NCI-H2029 (cell line): ENCODE measurements at places on chromosomes 2 and 18.

GRCh38 chr2:232879618-232880494 lies 9.8 kb downstream of the SNORC start:
- no peak for DNase-seq

GRCh38 chr2:20674974-20675679 lies 8.2 kb downstream of the GDF7 start:
- DNase-seq: no peak

DNA sequence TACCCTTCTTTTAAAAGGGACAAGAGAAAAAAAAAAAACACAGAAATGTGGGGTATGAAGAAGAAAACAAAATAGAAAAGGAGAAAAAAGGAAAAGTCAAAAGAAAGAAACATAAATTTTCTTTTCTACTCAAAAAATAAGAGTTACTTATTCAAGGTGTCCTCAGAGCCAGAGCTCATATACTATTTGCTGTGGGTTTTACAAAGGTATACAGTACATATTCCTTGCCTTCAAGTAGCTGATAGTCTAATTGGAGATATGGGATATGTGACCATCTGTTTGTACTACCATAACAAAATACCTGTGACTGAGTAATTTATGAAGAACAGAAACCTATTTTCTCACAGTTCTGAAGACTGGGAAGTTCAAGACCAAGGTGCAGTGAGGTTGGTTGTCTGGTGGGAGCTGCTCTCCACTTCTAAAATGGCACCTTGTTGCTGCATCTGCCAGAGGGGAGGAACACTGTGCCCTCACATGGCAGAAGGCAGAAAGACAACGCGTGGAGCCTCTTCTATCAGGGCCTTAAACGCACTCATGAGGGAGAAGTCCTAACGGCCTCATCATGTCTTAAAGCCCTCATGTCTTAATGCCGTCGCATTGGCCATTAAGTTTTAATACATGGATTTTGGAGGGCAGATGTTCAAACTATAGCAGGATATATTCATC lies 33.9 kb downstream of the NBAS start:
- no peak for DNase-seq

GRCh38 chr2:20673686-20674308 lies 6.9 kb downstream of the GDF7 start:
- DNase-seq: no peak

DNA sequence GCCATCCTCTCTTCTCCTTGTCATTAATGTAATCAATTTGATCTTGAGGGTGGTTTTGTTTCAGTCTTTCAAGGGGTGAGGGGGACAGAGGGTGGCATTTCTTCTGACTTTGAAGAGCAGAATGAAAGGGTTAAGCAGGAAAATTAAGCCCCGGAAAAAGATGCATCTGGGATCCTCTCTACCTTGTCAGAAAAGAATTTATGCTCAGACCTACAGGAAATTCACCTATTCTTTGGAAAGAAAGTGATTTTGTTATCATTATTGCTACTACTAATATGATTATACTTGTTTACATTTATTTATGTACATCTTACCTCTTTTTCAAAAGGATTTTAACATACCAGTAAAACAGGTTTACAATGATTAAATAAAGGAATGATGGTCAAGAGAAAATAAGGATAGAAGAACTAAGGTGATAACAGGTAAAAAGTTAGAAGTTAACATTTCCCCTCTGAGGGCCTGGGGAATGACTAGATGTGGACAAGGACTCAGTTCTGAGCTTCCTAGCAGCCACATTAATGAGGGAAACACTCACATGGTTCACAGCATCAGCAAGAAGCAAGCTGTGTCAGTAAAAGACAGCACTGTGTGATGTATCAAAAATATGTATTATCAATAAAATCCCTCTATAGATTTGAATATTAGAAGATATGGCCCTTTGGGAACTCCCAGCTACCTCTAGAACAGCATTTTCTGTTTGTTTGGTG lies 151.4 kb downstream of the MYCN start:
- no peak for DNase-seq

GRCh38 chr2:198702796-198703195 lies 754.9 kb downstream of the SATB2 start:
- no peak for DNase-seq

DNA sequence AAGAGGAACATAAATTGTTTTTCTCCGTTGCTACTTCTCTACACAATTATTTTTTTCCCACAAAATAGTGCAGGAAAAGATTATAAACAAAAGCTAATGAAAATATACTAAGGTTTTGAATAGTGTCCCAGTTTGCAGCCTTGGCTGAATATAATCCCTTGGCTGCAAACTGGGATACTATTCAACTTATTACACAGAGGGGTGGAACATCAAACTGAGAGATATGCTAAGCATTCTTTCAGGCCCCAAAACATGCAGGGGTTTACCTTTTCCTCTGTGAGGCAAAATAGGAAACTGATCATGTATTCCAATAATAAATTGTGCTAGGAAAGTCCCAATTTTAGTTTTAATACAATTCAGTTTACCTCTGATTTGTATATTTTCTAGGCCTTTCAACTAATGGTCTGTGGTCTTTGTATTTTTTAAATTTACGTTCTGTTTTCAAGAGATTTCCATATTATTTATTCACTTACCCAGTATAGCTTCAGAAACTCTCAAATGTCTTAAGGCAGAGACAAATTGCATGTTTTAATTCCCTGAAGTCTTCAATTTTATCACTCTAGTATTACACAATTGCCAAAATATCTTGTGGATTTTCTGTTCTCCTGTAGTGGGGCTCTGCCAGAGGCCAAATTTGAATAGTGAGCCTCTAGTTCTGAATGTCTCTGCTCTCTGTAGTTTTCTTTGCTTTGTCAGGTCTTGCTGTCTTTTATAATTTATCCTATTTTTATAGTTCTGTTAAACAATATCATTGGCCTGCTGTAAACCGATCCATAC lies 63.9 kb downstream of the PPP1R1C start:
- DNase-seq: no peak

- peak; percentile 52 for DNase-seq
These were observed 111.9 kb downstream of the IRS1 start for GRCh38 chr2:226687641-226688253.

DNA sequence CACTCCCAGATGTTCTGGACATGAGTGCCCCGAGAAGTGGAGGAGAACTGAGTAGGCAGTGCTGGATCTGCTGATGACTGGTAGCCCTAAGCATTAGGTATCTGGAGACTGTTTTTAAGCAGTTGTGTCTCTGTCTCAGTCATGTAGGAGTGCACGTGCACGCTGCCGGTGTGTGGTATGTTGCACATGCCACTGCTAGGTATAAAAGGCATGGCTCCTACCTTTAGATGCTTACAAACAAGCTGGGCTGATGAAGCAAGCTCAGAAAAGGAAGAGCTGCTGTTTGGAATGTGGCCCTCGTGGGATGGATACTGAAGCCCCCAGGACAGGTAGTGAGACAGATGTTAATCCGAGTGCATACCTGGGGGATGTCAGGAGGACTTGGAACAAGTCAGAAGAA lies 49.1 kb downstream of the HK2 start:
- DNase-seq: no peak

DNA sequence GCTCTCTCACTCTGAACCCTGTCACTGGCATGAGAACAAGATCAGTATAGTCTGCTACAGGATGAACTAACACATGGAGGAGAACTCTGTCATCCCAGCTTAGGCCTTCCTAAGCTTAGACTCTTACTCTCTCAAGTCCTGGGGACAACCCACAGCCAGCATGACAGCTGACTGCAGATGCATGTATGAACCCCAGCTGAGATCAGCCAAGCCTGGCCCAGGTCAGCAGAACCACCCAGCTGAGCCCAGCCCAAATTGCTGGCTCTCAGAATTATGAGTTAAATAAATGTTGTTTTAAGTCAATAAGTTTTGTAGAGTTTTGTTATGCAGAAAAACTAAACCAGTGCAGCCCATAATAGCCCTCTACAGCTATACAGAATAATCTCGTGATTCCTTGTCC lies 287.3 kb downstream of the TNS1 start:
- no peak for DNase-seq

GRCh38 chr2:126634273-126634861 lies 21.6 kb upstream of the GYPC start:
- no peak for DNase-seq

DNA sequence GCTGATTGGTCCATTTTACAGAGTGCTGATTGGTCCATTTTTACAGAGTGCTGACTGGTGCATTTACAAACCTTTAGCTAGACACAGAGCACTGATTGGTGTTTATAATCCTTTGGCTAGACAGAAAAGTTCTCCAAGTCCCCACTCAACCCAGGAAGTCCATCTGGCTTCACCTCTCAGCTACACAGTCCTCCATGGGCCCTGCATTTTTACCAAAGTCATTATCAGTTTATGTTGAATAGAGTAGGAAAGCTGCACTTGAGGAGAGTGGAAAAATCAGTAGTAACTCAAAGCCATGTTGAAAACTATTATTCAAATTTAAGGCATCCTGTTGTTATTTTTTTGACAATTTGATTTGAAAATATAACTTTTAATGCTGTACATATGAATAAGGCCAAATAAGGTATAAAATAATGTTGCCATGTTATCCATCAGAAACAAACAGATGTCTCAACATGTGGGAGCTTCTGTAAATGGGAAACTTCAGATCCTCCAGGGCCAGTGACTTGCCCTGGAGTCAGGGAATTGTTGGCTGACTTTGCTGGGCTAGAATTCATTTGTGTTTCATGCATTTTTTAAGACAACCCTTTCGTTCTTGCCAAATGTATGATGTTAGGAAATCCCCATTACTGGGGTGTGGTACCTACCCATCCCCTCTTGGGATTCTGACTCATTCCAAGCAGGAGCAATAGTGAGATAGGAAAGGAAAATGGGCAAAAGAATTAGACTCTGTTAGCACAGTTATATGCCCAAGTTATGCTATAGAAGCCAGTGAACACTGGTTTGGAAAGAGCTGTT lies 37.8 kb upstream of the CCDC195 start:
- no peak for DNase-seq

- no peak for DNase-seq
These were observed 50.3 kb upstream of the FOSL2 start for GRCh38 chr2:28342081-28342967.

GRCh38 chr2:240959214-240959940 lies 39.0 kb upstream of the SNED1 start:
- DNase-seq: no peak

GRCh38 chr2:119264781-119265692 lies 41.4 kb downstream of the STEAP3 start:
- peak; percentile 52 for DNase-seq

DNA sequence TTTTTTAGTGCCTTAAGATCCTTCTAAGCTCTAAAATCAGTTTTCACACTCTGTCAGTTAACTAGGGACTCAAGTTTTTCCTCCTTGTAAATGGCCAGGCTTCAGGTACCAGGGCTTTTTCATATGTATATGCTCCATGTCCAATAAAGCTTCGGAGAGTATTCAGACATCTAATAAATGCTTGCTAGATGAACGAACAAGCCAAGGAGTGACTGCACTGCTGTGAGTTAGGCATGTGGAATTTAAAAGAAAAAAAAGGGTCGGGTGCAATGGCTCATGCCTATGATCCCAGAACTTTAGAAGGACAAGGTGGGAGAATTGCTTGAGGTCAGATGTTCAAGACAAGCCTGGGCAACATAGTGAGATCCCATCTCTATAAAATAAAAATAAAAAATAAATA lies 81.9 kb downstream of the CDH2 start:
- no peak for DNase-seq

- no peak for DNase-seq
These were observed at the start of gene ELOA2 for GRCh38 chr18:47035156-47035671. ELOA2 (minus strand) TSS chr18:47035621; CDS start chr18:47035264, 357 bp downstream.

DNA sequence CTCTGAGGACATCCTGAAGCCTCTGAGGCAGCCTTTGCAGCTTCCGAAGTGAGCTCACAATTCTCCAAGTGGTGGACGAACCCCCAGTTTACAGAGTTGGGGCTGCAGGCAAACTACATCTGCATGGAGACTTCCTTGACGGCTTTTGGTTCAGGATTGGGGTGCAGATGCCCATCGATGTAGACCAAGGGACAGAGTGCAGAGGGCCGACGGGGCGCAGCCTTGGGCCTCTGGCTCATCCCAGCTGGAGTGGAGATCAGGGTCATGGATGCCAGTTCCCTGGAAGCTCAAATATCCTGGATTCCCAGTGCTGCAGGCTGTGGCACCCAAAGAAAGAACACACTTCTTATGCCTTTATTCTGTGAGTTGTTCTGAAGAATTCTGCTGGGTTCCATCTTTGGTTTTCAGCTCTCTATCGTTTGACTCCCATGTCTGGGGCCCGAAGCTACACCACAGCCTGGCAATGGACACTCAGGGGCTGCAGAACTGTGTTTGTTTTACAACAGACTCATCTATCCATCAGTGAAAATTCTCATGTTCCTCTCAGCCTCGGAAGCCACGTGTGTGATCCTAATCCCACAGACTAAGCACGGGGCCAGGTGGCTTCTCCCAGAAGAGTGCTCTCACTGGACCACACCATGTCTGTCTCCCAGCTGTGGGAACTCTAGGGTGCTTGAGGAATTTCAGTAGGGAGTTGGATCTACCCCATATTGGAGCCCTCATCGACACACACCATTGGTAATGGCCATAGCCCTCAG lies 414.1 kb upstream of the MYT1L start:
- no peak for DNase-seq

DNA sequence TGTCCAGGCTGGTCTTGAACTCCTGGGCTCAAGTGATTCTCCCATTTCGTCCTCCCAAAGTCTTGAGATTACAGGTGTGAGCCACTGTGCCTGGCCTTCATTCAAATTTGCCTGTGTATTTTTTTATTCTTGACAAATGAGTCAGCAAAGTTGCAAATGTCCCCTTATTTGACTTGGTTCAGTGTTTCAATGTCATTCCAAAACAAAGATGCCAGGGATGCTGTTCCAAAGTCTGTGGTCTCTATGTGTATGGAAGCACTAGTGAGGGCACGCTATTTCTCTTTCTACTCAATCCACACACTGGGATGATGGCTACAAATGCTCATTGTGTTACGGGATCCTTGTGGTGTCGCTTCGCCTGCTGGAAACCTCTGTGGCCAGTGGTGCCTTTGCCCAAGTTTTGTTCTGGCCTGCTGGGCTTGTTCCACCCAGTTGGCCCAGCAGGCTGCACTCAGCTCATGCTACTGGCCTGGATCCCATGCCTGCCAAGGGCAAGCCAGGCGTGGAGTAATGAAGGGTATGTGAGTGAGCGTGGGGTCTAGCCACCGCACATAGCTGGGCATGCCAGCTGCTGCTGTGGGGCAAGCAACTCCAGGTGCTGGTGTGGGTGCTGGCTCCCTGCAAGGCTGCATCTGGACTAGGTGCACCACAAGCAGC lies 35.6 kb downstream of the FBXO48 start:
- no peak for DNase-seq

GRCh38 chr2:190514676-190515075 lies 19.8 kb downstream of the NEMP2 start:
- DNase-seq: no peak

DNA sequence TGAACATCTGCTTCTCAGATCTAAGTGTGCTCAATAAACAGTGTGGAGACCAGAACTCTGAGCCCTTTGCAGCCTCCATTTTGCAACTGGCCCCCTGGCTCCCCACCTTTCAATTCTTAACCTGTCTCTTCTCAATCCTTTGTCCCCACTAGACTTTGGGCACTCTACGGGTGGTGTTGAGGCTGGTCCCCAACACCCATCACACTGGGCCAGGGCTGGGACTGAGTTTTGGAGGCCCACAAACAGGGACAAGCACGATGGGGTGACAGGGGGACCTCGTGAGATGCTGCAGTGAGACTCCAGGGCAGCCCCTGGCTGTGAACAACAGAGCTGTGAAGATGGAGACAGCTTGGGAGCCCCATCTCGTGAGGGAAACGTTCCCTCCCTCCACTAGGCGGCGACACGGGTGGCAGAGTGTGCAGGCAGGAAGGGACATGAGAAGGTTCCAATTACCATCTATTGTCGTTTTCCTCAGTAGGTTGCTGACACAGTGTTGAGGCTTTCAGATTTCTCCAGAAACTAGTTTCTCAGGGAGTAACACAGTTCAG lies 1.2 kb downstream of the ANKMY1 start:
- DNase-seq: no peak

- no peak for DNase-seq
These were observed 67.8 kb upstream of the SLC4A10 start for GRCh38 chr2:161556440-161556839.
